ENCODE measurements at places on chromosomes 5 and 9.

- no peak for DNase-seq
Measured at GRCh38 chr5:150159741-150160179, 4.1 kb upstream of the PDGFRB start.

- DNase-seq, result no peak
Measured at GRCh38 chr9:121153642-121154041, 48.0 kb downstream of the RAB14 start.

- no peak for DNase-seq
Measured at GRCh38 chr5:32088214-32088613, 85.9 kb downstream of the GOLPH3 start.

DNA sequence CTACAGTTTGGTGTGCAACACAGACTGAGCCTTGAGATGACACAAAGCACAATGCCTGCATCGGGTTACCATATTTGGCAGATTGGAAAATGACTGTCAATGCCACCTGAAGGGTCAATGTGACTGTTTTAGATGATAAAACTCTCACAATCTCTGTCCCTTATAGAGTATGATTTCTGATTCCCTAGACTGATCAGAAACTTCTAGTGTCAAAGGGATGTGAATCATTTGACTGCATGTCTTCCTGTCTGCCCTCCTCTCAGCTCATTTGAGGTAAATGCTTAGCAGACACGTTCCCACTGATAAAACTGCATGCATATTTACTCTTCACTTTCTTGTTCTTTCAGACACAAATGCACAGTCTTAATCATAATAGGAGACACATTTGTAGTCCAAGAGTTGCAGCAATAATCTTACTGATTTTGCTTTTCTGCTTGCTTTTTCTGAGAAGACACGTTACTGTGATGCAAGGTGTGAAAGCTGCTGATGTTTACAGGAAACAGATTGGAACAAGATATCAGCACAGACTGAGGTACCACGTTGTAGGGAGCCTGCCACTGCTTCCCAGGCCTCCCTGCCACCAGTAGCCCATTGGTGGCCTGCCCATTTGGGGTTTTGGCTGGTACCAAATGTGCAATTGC is 77.8 kb downstream of the GCNT4 start:
- DNase-seq, result no peak

DNA sequence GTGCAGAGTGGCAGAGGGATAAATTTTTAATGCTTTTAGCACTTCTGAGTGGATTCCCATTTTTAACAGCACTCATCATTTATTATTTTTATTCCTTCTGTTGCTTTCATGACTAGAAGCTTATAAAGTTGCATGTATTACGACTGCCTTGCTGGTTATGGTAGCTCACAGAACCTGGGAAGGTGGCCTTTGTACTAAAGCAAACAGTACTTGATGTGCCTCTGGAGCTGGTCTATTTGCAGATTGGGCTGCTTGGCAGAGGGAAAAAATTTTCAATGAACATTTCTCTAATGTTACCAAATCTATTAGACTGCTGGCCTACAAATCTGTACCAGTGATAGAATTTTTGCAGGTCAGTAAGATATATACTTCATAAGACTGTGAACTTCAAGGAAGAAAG is 274.5 kb upstream of the C9orf72 start:
- DNase-seq, result no peak

GRCh38 chr9:86072394-86072877 is 26.9 kb downstream of the GOLM1 start:
- no peak for DNase-seq

DNA sequence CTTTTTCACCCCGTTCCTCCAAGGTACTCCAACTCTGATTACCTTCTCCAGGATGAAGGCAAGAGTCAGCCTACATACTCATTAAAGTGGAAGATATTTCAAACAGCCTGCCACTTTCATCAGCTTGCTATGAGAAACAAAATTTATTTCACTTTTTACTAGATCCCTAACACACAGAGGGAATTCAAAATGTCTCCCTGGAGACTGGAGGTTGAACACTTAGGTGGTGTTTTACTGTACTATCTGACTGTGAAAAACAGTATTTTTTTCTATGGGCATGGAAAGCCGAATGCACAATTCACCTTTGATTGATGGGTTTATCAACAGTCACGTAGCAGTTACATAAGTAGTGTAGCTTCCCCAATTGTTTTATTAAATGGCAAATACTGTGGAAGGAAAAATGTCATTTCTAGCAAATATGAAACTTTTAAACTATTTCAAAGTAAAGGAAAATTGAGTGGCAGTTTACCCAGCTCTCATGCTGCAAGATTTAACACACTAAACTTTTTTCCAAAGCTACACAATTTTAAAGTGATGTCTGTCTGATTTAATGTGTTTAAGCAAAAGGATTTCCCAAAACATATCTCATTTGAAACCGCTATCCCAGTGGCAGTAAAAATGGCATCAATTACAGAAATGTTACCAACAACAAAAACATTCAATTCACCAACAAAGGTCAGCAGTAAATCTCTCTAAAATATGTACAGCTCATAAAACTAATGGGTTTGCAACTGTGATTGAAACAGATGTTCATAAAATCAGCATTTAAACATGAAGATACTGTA is 125.0 kb upstream of the TLE4 start:
- DNase-seq, result no peak

Data from activated CD4-positive, alpha-beta T cell treated with anti-CD3 and anti-CD28 coated beads, Interleukin-2, amount 10 ng/mL, durations not matched to agents 7 days and 5 days (primary cell).